ENCODE measurements at places on chromosomes 12 and 14.
A peak's percentile ranks its signal among the peaks of the same experiment; 100 is the strongest.

- DNase-seq, result no peak
These were observed 31.4 kb downstream of the MVK start for GRCh38 chr12:109605016-109605415.

DNA sequence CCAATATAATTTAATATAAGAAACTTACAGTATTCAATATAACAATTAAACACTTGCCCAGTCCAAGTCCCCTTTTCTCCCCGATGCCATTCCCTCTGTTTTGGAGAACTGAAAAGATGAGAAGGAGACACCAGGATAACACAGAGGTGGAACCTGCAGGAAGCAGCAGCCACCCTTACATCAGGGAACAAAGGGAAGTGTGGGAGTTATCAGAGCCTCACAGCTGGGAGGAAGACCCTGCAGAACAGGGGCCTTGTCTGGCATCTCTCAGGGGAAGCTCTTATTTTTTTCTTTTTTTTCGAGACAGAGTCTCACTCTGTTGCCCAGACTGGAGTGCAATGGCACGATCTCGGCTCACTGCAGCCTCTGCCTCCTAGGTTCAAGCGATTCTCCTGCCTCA lies 52.6 kb downstream of the CALM1 start:
- DNase-seq, result no peak

- no peak for DNase-seq
These were observed 3.7 kb upstream of the STAC3 start for GRCh38 chr12:57254506-57255280.

- no peak for DNase-seq
These were observed at the start of gene DGLUCY for GRCh38 chr14:91113829-91114078. TSS of gene DGLUCY (plus strand) at chr14:91114073. CDS start at chr14:91160295, 46,222 bp downstream.

DNA sequence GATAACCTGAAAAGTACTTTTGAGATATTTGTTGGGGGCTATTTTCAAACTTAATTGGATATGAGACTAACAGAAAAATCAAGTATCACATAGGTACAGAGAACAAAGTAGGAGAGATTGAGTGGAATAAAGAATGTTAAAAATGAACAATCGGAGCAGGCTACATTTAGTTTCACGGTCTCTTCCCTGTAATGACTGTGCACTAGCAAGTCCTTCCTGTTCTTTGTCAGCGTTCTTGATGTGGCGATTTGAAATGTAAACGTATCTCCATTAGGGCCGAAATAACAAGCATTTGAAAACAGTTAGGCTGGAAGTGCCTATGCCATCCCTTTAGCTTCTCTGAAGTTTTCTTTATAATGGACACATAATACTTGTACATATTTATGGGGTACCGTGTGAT lies 31.0 kb downstream of the SLC25A29 start:
- no peak for DNase-seq

GRCh38 chr14:87813686-87814085 lies 179.3 kb downstream of the GALC start:
- DNase-seq, result no peak

DNA sequence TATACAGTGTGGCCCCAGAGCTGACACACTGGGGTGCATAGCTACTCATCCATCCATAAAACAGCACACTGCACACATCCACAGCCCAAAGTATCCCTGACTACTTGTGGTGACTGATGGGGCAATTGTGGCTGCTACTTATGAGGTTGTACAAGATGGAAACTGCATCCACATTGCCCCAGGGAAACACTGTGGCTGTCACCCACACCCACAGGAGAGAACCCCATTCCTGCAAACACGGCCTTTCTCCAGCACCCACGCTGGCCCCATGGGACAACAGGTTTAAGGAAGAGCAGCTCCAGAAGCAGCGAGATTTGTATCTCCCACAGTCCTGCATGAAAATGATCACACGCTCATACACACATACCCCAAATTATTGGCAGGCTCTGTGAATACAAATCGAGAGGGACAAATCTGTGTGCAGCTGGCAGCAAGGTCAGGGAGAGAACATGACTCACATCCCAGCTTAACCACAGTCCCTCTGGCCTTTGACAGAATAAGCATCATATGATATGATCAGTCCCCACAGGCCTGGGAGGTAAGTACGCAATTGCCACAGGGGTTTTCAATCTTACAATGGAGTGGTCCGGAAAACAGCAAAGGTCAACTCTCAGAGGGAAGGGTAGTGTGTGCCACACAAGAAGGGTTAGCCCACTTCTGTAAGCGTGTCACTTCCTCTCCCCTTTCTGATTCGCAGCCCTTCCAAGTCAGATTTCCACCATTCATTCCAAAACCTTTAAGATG lies 61.9 kb downstream of the ESR2 start:
- no peak for DNase-seq

DNA sequence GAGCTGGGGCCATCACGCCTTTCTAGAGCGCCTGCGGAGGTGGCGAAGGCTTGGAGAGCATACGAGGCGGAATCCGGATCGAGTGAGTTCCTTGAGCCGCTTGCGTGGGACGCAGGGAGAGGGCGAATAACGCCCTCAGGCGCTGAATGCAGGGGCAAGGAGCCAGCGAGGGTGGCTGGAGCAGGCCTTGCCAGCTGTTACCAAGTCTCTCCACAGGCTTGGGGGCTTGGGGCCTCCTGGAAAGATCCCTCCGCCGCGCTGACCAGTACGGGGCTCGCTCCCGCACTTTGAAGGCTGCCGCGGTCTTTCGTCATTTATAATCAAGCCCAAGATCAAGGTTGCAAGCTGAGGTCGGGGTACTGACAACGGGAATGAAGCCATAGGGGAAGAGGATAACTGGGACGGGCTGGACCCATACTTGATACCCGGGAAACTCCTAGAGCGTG lies 1.2 kb downstream of the FLRT2 start:
- DNase-seq, result no peak

- DNase-seq, result peak; percentile 64
These were observed 473.1 kb downstream of the TMEM121 start for GRCh38 chr14:105999361-106000028.

GRCh38 chr14:104676130-104676693 lies 13.2 kb upstream of the INF2 start:
- DNase-seq, result no peak

- no peak for DNase-seq
These were observed 6.6 kb downstream of the PRKAB1 start for GRCh38 chr12:119674560-119674959.

GRCh38 chr14:63852817-63853731 lies at the start of gene SYNE2:
TSS of gene SYNE2 (plus strand) at chr14:63853004. CDS start at chr14:63909149, 56,145 bp downstream.
- peak; percentile 67 for DNase-seq

DNA sequence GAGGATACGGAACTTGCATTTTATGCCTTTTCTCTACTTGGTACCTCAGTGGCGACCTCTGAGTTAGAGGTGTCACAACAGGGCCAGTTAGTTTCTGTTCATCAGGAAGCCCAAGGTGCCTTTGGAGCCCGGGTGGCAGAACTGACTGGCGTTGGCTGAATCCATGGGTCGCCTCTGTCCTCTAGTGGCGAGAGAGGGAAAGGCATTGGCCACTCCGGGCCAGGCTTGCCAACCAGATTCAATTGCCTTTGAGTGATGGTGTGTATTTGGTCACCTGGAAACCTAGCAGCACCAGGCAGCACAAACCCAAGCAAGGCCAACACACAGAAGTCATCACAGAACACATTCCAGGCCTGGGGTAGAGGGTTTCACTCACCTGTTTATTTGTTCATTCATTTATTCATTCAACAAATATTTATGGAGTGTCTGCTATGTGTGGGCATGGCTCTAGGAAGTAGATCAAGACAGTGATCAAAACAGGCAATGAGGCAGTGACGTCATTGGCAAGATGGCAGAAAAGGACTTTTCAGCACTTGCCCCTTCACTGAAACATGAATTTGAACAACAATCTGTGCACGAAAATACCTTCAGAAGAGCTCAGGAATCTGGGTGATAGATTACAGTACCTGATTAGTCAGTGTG lies 40.5 kb upstream of the KCNA5 start:
- DNase-seq, result peak; percentile 62

- DNase-seq, result no peak
These were observed 38.7 kb downstream of the STX2 start for GRCh38 chr12:130800312-130800711.

DNA sequence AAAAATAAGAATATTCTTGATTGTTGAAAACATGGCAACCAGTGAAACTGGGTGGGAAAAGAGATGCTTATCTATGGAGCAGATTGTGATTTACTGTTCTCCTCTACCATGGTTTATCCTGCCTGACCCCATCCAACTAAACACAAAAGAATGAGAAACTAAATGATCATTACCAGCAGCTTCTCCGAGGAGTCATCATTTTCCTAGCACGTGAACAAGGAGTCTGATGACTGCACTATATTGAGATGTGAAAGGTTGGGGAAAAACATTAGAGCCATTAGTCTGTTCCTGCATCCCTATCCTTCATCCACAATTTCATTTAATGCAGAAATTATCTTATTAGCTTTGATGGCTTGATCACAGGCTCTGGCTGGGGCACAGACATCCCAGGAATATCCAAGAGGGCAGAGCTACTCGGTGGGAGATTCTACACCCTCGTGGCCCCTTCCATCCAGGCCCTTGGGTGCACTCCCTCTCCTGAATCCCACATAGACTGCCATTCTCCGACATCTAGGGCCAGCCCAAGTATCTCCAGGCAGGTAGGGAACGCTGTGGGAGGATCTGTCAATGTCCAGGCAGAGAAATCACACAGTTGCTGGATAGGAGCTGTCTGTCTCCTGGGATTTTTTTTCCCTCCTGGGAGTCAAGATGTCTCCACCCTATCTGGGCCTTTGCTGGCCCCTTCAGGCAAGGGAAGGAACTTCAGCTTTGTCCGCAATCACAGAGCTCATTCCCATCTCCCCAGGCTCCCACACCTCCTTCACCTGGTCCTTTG lies 43.3 kb upstream of the DHRS4 start:
- DNase-seq, result no peak

- DNase-seq, result no peak
These were observed 7.7 kb downstream of the CBX5 start for GRCh38 chr12:54272214-54272613.

Data from T-helper 2 cell (primary cell).